ENCODE measurements at places on chromosomes 11 and 22.

GRCh38 chr22:31898926-31899325, 45.4 kb upstream of the YWHAH start:
- DNase-seq: peak; percentile 48

- DNase-seq: no peak
Measured at GRCh38 chr22:43297270-43298061, 45.7 kb downstream of the SCUBE1 start.

- no peak for DNase-seq
Measured at GRCh38 chr22:30695871-30696655, 1.4 kb downstream of the OSBP2 start.

DNA sequence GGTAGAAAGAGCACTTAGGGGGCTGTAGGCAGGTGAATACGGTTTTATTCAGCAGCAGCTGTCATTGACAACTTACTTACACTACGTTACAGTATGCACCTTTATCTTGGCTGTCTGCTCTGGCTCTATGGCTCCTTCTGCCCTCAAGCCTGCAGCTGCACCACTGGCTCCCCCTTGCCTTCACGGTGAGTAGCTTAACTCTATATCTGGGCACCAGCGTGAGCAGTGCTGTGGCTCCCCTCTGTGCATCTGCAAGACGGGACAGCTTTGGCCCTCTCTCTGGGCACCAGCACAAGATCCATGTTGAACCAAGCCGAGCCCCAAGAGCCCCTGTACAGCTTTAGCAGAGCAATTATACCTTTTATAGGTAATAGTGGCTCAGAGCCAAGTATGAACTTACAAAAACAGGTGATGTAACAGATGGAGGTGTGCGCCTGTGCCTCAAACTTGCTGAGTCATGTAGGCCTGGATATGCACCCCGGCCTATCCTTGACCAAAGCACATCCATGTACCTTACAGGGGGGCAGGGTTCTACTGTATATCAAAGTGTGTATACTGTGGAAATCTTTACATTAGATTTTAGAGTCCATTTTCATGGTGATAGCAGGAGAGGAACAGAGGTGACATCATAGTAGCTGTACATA, 96.9 kb upstream of the CTSC start:
- DNase-seq: no peak

Measured in GM23338 (cell line).